ENCODE measurements at places on chromosomes 11 and 22. TPM values are rescaled to one million over a fixed set of nuclear protein-coding genes. Genes with fewer than 3 reads are reported as not detected.

DNA sequence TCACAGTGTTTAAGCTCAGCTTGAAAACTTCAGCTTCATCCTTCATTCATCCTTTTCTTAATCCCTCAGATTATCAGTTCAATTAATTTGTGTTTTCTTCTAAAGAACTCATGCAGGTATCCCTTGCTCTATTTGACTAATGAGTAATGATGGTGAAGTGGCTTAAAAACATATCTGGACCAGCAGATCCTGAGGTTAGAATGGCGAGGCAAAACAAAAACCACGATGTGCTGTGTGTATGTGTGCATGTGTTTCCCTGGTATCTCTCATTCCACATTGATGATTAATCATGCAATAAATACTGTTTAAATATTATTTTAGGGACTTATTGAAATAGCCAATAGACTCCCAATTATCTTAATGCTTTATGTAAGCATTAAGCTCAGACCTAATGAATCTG lies 437.0 kb downstream of the DYNC2H1 start:
- no peak for DNase-seq

DNA sequence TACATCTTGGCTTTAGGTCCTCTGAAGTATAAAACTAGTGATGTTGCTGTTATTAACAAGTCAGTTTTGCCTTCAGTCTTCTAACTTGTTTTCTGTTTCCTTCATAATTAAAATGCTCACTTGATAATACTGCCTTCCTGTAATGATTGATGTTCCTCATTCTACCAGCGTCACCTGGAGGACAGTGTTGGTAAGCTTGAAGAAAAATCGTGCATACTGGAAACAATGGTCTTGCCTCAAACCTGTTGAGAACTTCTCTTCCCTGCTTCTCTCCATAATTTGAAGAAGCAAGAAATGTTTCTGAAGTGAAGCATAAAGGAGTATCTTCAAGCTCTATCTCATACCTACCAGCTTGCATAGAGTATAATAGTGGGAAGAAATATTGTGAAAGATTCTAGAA lies 3.0 kb downstream of the YWHAH start:
- DNase-seq, result peak; percentile 42

GRCh38 chr22:28034760-28035401 lies 115.8 kb upstream of the PITPNB start:
- DNase-seq, result peak; percentile 48

- DNase-seq, result no peak
Measured at GRCh38 chr11:31820438-31820818, 9.3 kb upstream of the PAX6 start.

- no peak for DNase-seq
Measured at GRCh38 chr22:33209930-33210784, 152.0 kb upstream of the SYN3 start.

- DNase-seq, result no peak
Measured at GRCh38 chr11:57399972-57400578, 9.6 kb upstream of the PRG2 start.

GRCh38 chr11:20022363-20023081 lies 137.8 kb downstream of the DBX1 start:
- no peak for DNase-seq

GRCh38 chr11:76246271-76246933 lies 40.1 kb upstream of the WNT11 start:
- no peak for DNase-seq

DNA sequence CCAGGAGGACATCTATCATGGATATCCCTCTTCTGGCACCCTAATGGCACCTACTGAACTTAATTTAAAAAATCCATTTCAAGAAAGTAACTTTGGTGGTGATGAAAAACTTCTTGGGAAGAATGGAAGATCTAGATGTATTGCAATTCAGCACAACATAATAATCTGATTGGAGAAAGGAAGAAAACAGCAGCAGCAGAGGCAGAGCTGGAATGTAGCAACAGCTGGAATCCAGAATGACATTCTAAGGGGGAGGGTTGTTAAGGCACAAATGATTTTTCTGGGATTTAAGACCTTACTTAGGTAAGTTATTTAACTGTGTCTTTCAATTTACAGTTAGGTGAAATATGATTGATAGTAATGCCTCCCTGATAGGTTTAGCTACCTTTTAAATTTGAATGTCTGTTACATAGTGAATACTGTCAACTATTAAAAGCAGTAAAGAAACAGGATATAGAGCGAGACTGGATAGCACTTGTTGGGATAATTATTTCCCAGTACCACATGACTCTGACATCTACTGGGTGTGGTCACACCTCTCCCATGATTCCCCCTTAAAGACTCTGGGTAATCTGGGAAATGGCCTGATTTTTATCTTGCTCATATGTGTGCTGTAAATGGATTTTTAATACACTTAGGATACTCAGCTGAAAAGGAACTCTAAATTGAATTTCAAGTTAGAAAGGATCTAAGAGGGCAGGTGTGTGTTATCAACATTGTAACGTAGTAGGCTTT lies 11.7 kb downstream of the CAPRIN1 start:
- no peak for DNase-seq

Gene DGCR6L
- total RNA-seq, result 39.5 TPM

Gene SEPTIN5
- total RNA-seq, result 20.5 TPM
